Fibroblast of the aortic adventitia (primary cell): ENCODE measurements at places on chromosomes 16 and 17.

GRCh38 chr17:72683506-72684404 is 408.7 kb downstream of the SLC39A11 start:
- DNase-seq: peak; percentile 95

- DNase-seq: no peak
Measured at GRCh38 chr16:16928532-16929109, 542.1 kb downstream of the XYLT1 start.

DNA sequence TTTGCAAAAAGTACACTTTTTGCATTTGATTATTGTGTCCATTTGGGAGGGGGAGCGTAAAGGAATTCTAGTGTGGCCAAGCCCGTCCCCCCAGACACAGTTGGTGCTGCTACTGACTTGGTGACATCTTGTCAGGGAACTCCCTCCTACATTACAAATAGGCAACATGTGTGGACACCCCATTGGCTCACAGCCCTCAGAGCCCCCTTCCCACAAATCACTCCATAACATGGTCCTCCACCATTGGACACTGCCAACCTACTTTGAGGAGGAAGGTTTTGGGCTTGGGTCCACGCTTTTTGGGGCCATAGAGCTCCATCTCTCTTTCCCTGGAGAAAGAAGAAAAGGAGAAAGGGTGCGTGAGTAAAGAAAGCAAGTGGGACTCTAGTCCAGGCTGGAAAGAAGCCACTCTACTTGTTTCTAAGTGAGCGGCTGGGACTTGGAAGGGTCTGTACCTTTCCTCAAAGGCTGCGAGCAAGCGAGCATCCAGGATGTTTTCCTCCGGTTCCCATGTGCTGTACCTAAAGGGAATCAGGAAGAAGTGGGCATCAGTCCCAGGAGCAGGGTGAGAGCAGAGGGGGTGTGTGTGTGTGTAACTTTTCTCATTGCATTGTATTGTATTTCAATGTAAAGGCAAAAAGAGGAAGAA is 958 bp downstream of the CBX8 start:
- no peak for DNase-seq

GRCh38 chr16:65975049-65975708 is 391.3 kb upstream of the CDH5 start:
- DNase-seq: peak; percentile 73

- no peak for DNase-seq
Measured at GRCh38 chr17:42879596-42879985, 21.0 kb upstream of the G6PC1 start.

DNA sequence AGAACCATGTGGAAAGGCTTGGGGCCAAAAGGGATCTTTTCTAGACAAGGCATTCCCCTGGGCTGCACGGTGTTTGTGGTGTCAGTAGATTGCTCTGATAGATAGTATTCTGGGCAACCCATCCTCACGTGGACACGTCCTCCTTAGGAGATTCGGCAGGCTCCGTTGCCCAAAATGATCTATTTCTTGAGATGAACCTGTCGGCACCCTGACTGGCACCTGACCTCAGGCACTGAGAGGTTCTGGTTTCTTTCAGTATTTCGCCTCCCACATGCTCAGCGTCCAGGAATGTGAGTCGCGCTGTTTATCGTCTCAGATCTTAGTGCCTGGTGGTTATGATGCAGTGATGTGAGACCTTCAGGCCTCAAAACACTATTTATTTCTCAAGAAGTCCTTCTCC is 89.7 kb downstream of the MARCHF10 start:
- DNase-seq: peak; percentile 46

GRCh38 chr17:40561871-40562611 is 3.2 kb downstream of the CCR7 start:
- no peak for DNase-seq

- no peak for DNase-seq
Measured at GRCh38 chr16:57055671-57056070, 36.7 kb upstream of the CPNE2 start.

- no peak for DNase-seq
Measured at GRCh38 chr17:80852476-80853015, 139.1 kb upstream of the CHMP6 start.

- no peak for DNase-seq
Measured at GRCh38 chr17:74780443-74781238, 4.5 kb upstream of the NAT9 start.

GRCh38 chr17:7834542-7834956 is 532 bp downstream of the KDM6B start:
- DNase-seq: no peak

GRCh38 chr16:48576927-48577326 is 33.1 kb downstream of the N4BP1 start:
- peak; percentile 30 for DNase-seq
